ENCODE measurements at places on chromosomes 16 and 17.

GRCh38 chr17:19369107-19369778, 6.7 kb upstream of the B9D1 start:
- DNase-seq, result no peak

DNA sequence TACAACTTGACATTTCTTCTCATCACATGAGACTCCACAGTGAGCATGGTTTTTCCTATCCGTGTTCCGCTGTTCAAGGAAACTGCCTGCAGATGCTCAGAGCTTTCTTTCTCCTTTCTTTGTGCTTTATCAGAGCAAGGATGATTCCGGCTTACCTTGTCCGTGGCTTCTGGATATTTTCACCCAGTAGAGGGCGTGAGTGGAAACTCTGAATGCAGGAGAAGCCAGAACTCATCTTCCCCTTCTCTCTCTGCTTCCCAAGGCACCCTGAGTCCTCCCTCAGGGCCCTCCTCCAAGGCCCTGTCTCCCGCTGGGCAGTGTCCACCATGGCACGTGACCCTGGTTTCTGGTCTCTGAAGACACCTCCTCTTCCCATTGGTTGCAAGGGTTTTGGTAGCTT, 721.1 kb upstream of the RBFOX1 start:
- DNase-seq, result no peak

DNA sequence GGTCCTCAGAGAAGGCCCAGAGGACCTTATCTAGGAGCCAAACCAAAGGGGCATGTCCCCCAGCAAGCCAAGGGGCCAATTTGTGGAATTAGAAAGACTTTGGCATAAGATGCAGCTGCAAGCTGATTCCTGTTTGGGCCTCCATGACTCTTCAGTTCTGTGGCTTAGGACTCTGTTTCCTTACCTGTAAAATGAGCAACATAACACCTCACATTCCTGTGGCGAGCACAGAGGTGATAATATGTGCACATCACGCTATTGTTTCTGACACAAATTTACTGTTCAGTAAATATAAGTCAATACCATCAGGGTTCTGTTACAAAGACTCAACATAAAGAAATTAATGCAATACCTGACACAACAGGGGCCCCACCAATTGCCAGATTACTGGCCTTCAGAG, 57.7 kb downstream of the CDH11 start:
- no peak for DNase-seq

DNA sequence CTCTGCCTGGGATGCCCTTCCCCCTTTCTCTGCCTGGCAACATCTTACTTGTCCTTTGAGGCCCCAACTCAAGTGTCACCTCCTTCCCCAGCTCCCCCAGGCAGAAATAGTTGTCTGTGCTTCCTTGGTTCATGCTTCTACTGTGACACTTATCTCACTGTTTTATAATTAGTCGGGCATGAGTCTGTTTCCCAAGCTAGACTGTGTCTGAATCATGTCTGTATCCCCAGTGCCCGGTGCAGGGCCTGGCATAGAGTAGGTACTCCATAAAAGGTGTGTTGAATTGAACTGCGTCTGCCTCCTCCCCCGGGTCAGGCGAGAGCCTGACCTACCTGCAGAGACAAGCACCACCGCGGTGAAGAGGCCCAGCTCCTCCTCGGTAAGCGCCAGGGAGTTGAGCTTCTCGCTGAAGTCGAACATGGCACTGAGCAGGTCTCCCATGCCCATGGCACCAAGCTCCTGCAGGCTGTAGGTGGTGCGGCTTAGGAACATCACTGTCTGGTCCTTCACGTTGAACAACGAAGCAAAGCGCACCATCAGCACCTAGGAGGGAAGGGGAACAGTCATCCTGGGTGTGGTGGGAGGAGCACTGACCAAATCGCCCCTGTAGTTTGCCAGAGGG, 6.7 kb downstream of the NR1D1 start:
- DNase-seq, result no peak

DNA sequence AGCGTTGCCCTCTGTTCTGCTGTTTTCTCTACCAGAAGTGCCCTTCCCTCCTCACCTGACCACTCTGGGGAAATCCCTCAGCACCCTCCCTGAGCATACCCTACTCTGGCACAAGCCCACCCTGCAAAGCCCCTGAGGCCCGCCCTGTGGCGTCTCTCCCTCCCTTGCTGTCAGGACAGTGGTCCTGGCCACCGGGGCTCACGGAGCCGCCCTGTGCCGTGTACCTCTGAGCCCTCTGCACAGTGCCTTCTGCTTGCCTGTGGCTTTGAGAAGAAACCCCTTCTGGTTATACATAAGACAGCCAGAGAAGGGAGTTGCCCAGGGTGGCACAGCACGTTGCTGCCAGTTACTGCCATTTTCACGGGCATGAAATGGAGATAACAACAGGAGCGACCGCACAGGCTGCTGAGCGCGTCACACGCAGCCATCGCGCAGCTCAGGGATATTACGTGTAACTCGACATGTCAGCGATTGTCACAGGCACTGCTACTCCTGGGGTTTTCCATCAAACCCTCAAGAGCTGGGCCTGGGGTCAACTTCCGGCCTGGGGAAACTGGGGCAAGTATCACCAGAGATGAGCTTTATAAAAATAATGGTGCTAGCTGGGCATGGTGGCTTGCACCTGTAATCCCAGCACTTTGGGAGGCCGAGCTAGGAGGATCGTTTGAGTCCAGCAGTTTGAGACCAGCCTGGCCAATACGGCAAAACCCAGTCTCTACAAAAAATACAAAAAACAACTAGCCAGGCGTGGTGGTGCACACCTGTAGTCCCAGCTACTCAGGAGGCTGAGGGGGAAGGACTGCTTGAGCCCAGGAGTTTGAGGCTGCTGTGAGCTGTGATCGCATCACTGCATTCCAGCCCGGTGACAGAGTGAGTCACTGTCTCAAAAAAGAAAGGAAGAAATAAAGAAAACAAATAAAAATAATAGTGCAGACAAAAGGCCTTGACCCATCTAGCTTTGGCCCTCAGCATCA, 14.8 kb downstream of the SCGB1C2 start:
- no peak for DNase-seq

Measured in CD4-positive, alpha-beta T cell treated with Interleukin-10 for 1 hour (primary cell).